ENCODE measurements at places on chromosomes 3 and 15. TPM values are rescaled to one million over a fixed set of nuclear protein-coding genes. Genes with fewer than 3 reads are reported as not detected.

DNA sequence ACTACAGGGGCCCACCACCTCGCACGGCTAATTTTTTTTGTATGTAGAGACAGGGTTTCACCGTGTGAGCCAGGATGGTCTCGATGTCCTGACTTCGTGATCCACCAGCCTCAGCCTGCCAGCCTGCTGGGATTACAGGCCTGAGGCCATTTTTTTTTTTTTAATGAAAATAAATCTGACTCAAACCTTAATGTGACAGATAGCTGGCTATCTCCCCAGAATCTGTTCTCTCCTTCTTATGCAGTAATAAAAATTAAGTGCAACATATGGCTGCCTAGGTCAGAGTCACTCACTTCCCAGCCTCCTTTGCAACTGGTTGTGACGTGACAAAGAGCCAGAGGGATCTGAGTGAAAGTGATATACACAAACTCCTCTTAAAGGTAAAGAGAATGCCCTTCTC lies 53.0 kb downstream of the ZNF148 start:
- no peak overlapping the region for H3K27ac ChIP-seq
- H3K4me1 ChIP-seq: peaks cover 21% of the 10 kb centered on the region
- no peaks in the 10 kb centered on the region for H3K27me3 ChIP-seq

GRCh38 chr15:72340366-72340765 lies 20.4 kb upstream of the CELF6 start:
- no peaks in the 10 kb centered on the region for H3K4me1 ChIP-seq
- H3K27me3 ChIP-seq: no peaks in the 10 kb centered on the region
- no peak overlapping the region for H3K4me3 ChIP-seq

DNA sequence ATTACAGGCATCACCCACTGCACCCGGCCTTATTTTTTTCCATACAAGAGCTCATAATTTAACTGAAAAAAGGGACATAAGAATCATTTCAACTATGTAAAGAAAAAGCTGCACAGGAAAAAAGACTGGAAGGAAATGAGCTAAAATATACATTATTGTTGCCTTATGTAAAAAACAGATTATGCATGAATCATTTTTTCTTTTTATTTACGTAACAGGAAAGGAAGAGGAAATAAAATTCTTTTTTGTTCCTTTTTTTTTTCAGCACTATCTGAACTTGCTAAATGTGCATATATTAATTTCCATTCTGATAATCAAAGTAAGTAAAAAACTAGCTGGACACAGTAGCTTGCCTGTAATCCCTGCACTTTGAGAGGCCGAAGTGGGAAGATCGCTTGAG lies 12.1 kb downstream of the KIF9 start:
- H3K4me1 ChIP-seq: peaks cover 4% of the 10 kb centered on the region
- H3K27ac ChIP-seq: no peak overlapping the region
- no peak overlapping the region for H3K4me3 ChIP-seq
- DNase-seq: no peak
- peaks cover 2% of the 10 kb centered on the region for H3K27me3 ChIP-seq

- H3K4me1 ChIP-seq: no peaks in the 10 kb centered on the region
- no peaks in the 10 kb centered on the region for H3K36me3 ChIP-seq
- H3K27ac ChIP-seq: no peak overlapping the region
- no peaks in the 10 kb centered on the region for H3K27me3 ChIP-seq
Observed at GRCh38 chr3:190288836-190289235, 33.4 kb downstream of the CLDN1 start.

The CD47 gene
- total RNA-seq: 105 TPM

- no peaks in the 10 kb centered on the region for H3K36me3 ChIP-seq
- no peak overlapping the region for H3K27ac ChIP-seq
Observed at GRCh38 chr15:51093839-51094605, 684 bp downstream of the TNFAIP8L3 start.

The TLR9 gene
- not detected for total RNA-seq

- no peaks in the 10 kb centered on the region for H3K4me1 ChIP-seq
- H3K4me3 ChIP-seq: no peak overlapping the region
- H3K27ac ChIP-seq: no peak overlapping the region
- H3K27me3 ChIP-seq: no peaks in the 10 kb centered on the region
- DNase-seq: no peak
Observed at GRCh38 chr3:94616833-94617232, 554.0 kb downstream of the NSUN3 start.

The ABI3BP gene
- total RNA-seq: not detected

DNA sequence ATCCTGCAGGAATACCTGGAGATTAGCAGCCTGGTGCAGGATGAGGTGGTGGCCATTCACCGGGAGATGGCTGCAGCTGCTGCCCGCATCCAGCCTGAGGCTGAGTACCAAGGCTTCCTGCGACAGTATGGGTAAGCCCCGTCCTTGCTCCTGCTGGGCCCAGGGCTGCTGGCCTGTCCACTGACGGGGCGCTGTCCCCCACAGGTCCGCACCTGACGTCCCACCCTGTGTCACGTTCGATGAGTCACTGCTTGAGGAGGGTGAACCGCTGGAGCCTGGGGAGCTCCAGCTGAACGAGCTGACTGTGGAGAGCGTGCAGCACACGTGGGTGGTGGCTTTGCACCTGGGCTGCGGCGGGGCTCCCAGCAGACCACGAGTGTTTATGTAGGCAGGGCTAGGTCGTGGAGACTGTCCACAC lies 5.0 kb downstream of the FES start:
- peaks cover 36% of the 10 kb centered on the region for H3K4me1 ChIP-seq
- H3K4me3 ChIP-seq: no peak overlapping the region
- peaks cover 36% of the 10 kb centered on the region for H3K36me3 ChIP-seq
- DNase-seq: no peak
- no peak overlapping the region for H3K27ac ChIP-seq
- H3K27me3 ChIP-seq: no peaks in the 10 kb centered on the region

The TMEM158 gene
- 0.26 TPM for total RNA-seq

DNA sequence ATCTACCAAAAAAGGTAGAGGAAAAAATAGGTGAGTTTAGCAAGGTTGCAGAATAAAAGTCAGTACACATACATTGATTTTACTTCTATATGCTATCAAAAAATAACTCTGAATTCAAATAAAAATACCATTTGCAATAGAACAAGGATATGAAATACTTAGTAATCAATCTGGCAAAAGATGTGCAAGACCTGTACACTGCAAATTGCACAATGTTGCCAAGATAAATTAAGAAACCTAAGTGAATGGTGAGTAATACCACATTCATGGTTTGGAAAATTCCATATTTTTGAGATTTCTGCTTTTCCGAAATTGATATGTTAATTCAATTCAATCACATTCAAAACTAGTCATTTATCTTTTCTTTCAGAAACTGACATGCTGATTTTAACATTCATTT lies 464.8 kb downstream of the EPHA3 start:
- no peak overlapping the region for H3K4me3 ChIP-seq
- H3K36me3 ChIP-seq: no peaks in the 10 kb centered on the region
- H3K27ac ChIP-seq: no peak overlapping the region
- no peaks in the 10 kb centered on the region for H3K4me1 ChIP-seq
- DNase-seq: no peak

- no peak overlapping the region for H3K4me3 ChIP-seq
- H3K27me3 ChIP-seq: peaks cover 16% of the 10 kb centered on the region
- H3K4me1 ChIP-seq: no peaks in the 10 kb centered on the region
Observed at GRCh38 chr3:53719796-53720195, 126.4 kb downstream of the CHDH start.

GRCh38 chr3:94172695-94173310 lies 109.9 kb downstream of the NSUN3 start:
- no peaks in the 10 kb centered on the region for H3K36me3 ChIP-seq
- H3K4me1 ChIP-seq: no peaks in the 10 kb centered on the region
- H3K27me3 ChIP-seq: peaks cover 2% of the 10 kb centered on the region
- H3K27ac ChIP-seq: no peak overlapping the region
- no peak overlapping the region for H3K4me3 ChIP-seq
- no peak for DNase-seq

DNA sequence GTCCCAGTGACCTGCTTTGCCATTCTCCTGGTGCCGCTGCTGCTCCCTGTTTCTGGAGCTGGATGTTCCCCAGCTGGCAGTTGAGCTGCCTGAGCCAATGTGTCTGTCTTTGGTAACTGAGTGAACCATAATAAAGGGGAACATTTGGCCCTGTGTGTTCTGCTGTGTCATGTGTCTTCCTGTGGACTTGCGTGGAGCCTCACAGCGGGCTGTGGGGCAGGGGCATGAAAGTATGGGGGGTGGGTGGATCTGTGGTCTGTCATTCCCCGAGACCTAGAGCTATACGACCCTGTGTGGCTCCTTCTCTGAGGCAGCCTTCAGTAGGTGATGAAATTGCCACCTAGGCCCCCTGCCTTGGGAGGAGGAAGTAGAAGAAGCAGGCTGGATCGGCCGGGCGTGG lies 2.0 kb upstream of the PPCDC start:
- H3K4me3 ChIP-seq: no peak overlapping the region
- no peaks in the 10 kb centered on the region for H3K36me3 ChIP-seq
- DNase-seq: no peak
- no peak overlapping the region for H3K27ac ChIP-seq
- no peaks in the 10 kb centered on the region for H3K27me3 ChIP-seq

Measured in activated T-helper 1 cell treated with anti-CD3 and anti-CD28 coated beads, Interleukin-12 subunit alpha, Interleukin-12 subunit beta, Interleukin-2, Interleukin-4 antibody, amounts not matched to agents 30 ng/mL and 10 ng/mL and 1 ng/mL, durations not matched to agents 14 hours and 24 hours and 36 hours (primary cell).